ENCODE measurements at places on chromosomes 7 and 10.

DNA sequence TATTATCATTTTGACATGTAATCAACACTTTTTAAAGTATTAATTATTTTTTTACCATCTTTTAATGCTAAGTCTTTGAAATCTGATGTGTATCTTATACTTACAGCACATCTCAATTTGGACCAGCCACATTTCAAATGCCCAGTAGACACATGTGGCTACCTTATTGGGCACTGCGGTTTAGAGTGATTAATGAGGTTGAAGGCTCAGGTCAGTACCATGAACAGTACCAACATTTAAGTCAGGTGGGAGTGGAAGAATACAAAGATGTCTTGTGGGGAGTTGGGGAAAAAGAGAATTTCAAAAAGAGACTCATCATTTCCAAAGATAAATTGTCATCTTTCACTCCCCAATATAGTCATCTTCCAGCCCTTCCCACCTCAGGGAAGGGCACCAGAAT lies 40.5 kb downstream of the COL28A1 start:
- DNase-seq, result no peak

- DNase-seq, result no peak
Observed at GRCh38 chr10:70629338-70629737, 26.8 kb upstream of the PRF1 start.

GRCh38 chr10:46232666-46233065 lies 54.1 kb upstream of the ANTXRL start:
- DNase-seq, result no peak

DNA sequence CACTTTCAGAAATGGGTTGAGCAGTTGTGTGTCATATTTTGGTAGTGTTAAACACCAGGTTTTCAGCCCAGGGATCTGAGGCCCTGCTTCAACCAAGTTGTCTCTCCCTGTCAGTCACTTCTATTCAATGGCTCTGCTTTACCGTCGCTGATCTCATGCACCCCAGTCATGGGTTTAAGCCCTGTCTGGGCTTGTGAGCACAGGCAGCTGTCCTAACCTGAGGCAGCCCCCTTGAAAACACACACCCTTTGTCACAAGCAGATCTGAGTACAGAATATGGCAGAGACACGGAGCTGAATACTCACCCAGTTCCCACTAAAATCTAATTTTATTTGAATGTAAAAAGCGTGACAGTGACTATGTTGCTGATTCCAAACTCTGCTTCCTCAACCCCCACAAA lies 110.6 kb upstream of the GLI3 start:
- DNase-seq, result no peak

- no peak for DNase-seq
Observed at GRCh38 chr7:42869131-42870020, 42.5 kb downstream of the C7orf25 start.
